ENCODE measurements at places on chromosomes 5 and 9.

DNA sequence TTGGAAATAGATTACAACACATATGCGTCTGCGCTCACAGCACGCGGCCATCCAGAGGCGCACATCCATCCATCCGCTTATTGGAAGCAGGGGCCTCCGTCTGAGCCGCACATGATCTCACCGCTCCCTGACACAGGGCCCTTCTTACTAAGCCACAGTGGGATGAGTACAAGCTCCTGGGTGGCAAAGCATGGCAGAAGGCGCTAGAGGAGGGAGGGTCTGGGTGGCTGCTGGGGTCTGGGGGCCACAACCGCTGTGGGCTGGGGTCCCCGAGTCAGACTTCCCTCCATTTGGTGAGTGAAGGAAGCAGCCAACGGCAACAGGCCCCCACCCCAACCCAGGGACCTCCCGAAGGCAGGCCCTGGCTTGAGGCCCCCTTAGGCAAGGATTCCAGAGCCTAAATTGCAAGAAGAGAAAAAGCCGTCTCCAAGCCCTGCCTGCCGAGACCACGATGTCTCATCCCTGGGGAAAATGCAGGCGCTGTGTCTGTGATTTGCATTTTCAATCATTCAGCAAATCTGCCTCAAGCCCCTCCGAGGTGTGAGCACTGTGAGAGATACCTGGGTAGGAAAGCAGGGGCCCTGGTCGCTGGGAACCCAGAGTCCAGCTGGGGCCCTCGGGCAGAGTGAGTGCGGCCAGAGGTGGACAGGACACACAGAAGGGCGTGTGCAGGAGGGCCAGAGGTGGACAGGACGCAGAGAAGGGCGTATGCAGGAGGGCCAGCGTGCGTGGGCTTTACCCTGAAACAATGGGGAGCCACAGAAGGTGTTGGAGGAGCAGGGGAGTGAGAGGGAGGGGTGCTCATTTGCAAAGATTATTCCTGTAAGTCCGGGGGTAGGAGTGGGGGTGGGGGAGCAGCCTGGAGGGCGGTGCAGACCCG lies 135.7 kb downstream of the OLFM1 start:
- no peak for DNase-seq

DNA sequence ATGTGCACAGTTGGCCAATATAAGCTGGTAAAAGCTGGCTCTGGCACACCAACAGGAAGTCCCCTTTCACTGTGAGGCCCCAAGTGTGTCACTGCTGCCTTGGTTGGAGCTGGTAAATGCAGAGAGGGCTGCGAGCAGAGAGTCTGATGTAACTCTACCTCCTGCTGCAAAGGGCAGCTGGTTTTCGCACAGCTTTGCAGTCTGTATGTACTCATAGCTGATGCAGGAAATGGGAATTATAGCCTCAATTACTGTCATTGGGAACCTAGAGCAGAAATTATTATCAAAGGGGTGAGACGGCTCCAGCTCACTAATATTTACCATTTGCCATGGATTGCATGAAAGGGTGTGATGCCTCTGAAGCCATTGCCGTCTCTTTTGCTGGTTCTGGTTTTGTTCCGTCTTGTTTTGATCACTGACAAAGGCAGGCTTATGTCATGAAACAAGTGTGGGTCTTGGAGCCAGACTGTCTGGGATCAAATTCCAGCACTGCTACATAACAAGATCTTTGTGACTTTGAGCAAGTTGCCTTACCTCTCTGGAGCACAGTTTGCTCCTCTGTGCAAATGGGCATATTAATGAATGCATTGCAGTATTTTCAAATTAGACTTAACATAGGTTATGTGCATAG lies 124.3 kb upstream of the SLC25A48 start:
- DNase-seq, result no peak

- peak; percentile 26 for DNase-seq
Observed at GRCh38 chr5:14110680-14111079, 32.5 kb upstream of the TRIO start.

DNA sequence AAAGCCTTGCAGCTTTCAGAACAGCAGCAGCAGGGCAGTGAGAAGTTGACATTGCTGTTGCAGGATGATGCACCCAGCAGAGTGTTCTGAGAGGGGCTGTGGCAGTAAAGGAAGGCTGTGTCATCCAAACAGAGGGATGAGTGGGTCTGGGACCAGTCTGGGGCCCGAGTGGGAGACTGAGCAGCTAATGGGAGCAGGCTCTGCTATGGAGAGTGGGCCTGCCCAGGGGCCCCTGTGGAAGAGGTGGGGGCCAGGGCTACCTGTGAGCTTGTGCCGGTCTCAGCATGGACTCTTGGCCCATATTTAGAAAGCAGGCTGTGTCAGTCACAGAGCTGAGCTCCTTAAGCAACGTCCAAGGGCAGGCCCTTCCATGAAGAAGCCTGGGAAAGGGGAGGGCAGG lies 26.0 kb upstream of the PITX1 start:
- no peak for DNase-seq

- DNase-seq, result no peak
Observed at GRCh38 chr5:149298163-149298562, 26.5 kb downstream of the AFAP1L1 start.

GRCh38 chr5:104400941-104401340 lies 838.4 kb upstream of the NUDT12 start:
- no peak for DNase-seq

DNA sequence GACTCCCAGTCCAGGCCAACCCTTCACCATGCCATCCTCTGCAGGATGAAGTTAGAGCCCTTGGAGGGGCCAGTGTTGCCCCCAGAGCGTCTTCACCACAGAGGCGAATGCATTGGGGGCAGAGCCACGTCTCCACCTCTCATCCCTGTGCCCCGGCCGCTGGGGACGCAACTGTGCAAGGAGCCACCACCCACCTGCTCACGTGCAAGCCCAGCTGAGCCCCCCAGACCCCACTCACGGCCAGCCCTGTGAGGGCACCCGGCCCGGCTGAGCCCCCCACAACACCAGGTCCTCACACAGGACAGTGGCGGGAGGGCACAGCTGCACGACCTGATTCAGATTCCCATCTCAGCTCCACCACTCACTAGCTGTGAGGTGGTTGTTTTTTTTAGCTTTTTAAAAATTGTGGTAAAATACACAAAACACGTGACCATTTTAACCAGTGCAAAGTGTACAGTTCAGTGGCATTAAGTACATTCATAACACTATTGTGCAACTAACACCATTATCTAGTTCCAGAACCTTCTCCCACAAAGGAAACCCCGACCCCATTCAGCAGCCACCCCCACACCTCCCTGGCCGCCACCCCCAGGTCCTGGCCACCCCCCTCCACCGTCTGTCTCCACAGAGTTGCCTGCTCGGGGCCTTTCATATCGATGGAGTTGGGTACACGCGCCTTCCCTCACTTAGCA lies 33.5 kb upstream of the UBAC1 start:
- DNase-seq, result no peak

DNA sequence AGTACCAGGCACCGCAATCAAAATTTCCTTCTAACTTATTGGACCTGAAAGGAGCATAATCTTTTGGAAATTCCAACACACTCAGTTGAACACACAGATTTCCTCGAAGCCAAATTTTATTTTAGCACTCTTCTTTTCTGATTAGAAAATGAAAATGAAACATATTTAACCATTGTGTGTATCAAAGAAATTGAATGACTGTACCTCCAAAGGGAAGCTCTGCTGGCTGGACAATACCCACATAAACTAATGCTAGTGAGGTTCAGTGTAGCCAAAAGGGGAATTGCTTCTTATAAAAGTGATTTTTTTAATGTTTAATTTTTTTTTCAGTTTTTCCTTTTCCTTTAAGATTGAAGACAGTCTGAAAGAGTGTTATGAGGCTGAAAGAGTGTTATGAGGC lies 239.6 kb upstream of the NREP start:
- DNase-seq, result no peak

GRCh38 chr5:111673891-111674626 lies 82.9 kb downstream of the NREP start:
- no peak for DNase-seq

DNA sequence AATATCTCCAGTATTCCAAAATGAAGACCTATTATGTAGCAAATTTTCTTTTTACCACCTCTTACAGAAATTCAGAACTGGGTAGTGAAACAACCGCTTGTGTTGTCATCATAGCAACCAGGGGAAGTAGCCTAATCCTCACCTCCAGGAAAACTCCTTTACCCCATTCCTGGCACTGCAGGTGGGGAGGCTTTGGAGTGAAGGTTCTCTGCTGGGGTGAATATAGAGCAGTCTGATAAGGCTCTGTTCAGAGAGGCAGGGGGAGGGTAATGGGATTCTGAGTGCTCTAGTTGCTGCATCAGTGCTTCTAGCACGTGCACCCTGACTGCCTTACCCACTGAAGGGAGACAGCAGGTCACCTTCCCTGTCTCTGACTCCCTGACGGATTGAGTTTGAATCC lies 116.2 kb downstream of the MAN2A1 start:
- DNase-seq, result no peak

DNA sequence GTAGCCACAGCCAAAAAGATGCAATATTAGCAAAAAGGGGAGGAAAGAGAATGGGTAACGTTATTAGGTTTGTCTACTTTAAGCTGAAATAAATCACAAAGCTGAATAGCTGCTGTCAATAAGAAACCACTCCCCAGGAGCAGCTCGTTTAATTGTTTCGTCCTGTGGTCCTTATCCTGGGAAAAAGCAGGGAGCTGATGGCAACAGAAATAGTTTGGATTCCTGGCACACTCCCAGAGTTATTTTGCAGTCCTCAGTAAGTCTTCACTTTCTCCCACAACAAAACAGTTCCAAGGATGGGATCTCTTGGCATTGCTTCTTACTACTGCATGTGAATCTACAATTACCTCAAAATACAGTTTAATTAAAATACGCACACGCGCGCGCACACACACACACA lies 28.8 kb downstream of the FRMD3 start:
- DNase-seq, result no peak

- no peak for DNase-seq
Observed at GRCh38 chr5:132370971-132371602, 1.6 kb downstream of the SLC22A5 start.

DNA sequence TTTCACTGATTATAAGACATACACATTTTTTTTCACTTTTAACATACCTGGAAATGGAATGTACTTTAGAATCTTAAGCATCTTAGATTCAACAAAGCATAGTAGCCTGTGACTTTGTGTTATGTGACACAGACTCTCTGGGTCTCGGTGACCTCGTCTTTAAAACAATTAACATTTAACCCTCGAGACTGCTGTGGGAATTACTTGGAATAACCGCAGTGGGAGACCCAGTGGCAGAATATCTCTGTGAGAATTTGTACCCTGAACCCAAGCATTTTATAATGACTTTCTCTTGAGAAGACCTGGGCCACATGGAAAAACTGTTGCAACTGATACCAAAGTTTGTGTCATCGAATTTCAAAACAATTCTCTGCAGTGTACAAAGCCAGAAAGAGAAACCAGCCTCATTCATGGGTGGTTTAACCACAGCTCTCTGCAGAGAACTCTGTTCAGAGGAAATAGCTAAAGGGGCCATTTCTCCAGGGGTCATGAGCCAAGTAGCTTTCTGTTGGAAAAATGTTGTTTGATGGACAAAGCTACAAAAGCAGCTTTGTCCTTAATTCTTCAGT lies 10.0 kb upstream of the RETREG1 start:
- peak; percentile 49 for DNase-seq

- no peak for DNase-seq
Observed at GRCh38 chr9:92185681-92186080, 70.5 kb upstream of the SPTLC1 start.

DNA sequence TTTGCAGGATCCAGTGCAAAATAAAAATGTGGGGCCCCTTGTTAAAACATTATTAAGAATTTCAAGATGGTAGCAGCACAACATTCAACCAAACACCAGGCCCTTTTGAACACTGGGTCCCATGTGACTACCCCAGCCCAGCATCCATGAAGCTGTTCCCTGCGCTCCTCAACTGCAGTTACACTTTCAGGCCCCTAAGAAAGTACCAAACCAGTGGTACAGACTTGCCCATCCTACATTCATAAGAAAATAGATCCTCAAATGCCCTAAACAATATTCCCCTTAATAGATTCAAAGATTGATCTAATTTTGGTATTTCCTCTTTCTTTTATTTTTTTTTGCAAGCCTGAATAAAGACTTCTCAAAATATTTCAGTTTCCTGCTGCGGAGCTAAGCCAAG lies 201.7 kb downstream of the EFNA5 start:
- no peak for DNase-seq

- no peak for DNase-seq
Observed at GRCh38 chr9:120937127-120937526, 10.5 kb upstream of the TRAF1 start.

GRCh38 chr9:18688581-18689565 lies 214.9 kb downstream of the ADAMTSL1 start:
- DNase-seq, result no peak

GRCh38 chr5:115309751-115310370 lies 13.4 kb upstream of the CCDC112 start:
- DNase-seq, result peak; percentile 19

GRCh38 chr5:669842-670395 lies 23.2 kb downstream of the TPPP start:
- no peak for DNase-seq

DNA sequence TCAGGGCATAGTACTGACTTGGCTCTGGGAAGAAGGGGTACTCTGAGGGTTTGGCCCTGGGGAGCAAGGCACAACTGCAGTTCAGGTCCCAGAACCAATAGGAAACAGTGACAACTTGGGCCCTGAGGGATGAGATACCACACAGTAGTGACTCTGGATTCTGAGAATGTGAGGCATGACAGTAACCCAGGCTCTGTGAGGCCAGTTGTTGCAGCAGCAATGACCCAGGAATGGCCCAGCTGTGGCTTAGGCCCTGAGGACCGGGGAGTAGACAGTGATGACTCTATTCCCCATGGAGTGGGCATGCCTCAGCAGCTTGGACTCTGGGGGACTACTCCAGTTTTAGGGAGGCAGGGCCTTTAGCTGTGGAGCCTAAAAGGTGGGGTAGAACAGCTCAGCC lies 21.5 kb upstream of the NFIL3 start:
- DNase-seq, result no peak

- no peak for DNase-seq
Observed at GRCh38 chr5:148029131-148029530, 34.6 kb upstream of the SPINK5 start.

- DNase-seq, result no peak
Observed at GRCh38 chr9:71795097-71795813, 26.9 kb upstream of the CEMIP2 start.

GRCh38 chr5:152470167-152470566 lies 65.1 kb upstream of the NMUR2 start:
- no peak for DNase-seq

DNA sequence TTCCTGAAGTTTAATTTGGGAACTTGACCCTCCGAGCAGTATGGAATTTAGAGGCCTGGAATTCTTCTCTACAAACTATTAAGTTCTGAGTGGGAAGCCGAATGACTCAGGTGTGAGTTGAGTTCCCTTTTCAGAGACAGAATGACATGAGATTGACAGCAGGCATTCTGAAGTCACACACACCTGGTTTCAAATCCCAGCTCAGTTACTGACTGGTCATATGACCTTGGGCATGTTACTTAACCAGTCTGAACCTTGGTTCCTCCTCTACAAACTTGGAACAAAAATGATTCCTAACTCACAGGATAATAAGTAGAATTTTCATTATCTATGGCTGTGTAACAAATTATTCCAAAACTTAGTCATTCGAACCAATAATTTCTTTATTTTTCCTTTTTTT lies 45.5 kb upstream of the GPBP1 start:
- no peak for DNase-seq

GRCh38 chr5:65828022-65828896 lies 98.1 kb upstream of the ERBIN start:
- DNase-seq, result no peak

GRCh38 chr5:154498591-154498990 lies 20.6 kb upstream of the HAND1 start:
- no peak for DNase-seq

- DNase-seq, result no peak
Observed at GRCh38 chr5:54692631-54693030, 175.1 kb downstream of the SNX18 start.
